Hypothalamus (tissue), 51 donors: ENCODE measurements at places on chromosomes 7 and 10.

DNA sequence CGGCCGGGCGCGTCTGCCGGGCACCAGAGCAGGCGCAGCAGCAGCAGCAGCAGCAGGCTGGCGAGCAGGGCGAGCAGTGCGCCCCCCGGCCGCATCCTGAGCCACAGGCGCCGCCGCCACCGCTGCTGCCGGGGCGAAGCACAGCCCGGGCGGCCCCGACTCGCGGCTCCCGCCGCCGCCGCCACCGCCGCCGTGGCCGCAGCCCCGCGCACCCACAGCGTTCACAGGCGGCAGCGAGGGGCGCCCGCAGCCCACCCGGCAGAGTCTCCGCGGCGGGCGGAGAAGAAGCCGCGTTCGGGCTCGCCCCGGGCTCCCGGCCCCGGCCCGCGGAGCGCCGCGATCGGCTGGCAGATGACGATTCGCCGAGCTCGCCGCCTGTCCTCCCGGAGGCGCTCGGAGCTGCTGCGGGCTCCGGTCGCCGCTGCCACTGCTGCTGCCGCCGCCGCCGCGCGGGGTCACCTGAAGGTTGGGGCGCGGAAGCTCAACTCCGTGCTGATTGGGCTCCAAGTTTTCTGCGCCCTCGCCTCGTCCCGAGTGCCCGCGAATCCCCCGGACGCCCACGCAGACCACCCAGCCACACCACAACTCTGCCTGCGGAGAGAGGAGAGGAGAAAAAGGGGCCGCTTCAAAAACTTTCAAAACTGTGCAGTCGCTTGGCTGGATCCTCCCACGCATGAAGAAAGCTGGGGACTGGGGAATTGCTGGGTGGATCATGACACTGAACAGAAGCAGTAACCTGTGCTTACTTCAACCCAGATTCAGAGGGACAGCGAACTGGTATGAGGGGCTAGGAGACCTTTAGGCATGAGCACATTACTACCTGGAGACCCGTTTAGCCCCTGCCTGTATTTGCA, at the start of gene ST8SIA6:
Gene ST8SIA6 (minus strand): TSS at position 435 of the 854 bp plus-strand sequence. CDS start 340 bp downstream, at position 95.
- no peak for DNase-seq

GRCh38 chr7:133853706-133854276, 273.3 kb upstream of the LRGUK start:
- DNase-seq, result no peak

DNA sequence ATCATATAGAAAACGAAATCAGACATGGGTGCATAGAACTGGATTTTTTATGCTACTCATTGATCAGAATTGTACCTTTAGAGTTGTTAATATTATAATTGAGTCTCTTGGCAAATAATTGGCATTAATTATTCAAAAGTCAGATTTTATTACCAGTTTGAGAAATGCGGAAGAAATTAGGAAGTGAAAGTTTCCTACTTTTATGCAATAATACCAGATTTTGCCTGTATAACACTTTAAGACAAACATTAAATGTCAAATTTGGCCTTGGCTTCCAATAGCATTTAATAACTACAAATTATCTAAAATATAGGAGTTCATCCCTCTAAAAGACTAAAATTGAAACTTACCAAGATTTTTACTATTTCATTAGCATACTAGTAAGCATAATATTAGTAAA, 6.8 kb upstream of the TFEC start:
- DNase-seq, result no peak

DNA sequence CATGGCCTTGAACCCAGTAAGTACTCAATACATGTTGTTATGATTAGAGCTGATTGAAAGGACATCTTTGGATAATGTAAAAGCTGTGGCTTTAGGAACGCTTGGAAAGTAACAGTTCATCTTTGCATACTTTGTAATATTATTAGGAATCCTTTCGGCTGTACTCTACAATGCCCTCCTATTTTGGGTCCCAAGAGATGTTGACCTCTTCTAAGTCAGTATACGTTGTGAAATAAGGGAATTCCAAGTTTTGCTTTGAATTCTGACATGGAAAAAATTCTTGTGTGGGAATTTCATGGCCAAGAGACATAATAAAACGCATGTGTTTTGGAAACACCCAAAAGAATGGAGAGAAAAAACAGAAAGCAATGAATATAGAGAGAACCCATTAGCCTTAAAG, 7.7 kb downstream of the AGR3 start:
- no peak for DNase-seq

DNA sequence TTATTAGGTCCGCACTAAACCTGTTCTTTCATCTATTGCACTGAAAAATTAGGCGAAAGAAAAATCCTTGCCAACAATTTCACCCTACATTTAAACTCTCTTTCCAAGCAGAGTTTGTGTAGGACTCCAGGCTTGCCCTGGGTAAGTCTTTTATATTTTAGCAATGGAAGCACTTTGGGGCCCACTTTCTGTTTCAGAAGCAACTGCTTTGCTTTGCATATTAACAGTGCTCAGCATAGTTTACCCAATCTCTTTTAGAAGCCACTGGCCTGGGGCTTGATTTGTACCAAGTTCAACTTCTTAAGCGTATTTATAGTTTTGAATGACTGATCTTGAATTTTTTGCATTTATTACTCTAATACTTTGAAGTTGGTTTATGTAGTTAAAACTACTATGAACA, 78.8 kb upstream of the MDFIC start:
- DNase-seq, result no peak

DNA sequence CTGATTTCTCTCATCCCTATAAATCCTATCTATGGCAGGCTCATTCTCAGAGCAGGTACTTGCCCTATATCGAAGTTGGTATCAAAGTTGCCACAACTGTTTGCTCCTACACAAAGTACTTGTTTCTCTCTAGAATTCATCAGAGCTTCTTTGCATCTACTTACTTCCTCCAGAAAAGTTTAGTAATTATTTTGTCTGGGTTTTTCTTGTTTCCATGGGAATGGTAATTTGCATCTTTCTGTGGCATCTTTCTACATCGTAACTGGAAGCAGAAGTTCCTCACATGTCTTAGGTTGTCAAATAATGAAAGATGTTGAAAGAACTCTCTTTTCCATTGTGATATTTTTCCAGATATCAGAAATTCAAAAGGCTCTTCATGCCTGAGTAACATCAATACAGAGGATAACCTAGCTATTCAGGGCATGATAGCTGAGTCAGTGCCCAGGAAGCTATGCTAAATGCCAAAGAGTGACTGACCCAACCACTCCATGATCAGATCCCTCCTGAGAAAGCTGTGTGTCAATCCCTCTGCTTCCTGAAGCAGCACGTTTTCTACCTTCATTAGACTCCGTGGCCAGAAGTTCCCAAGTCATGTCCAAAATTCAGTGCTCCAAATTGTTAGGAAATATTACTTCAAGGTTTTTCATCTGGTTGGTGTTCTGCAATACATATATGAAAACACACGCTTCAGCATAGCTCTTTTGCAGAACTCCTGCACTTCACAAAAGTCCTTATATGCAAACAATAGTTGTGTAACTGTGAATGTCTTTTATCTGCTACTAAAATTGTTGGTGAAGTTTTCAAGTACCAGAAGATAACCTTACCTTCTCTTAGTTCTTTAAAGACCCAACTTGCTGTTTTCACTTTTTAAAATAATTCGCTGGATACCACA, 216.5 kb downstream of the VTI1A start:
- no peak for DNase-seq

- no peak for DNase-seq
Observed at GRCh38 chr10:84159076-84159685, 14.4 kb upstream of the GPR15LG start.

DNA sequence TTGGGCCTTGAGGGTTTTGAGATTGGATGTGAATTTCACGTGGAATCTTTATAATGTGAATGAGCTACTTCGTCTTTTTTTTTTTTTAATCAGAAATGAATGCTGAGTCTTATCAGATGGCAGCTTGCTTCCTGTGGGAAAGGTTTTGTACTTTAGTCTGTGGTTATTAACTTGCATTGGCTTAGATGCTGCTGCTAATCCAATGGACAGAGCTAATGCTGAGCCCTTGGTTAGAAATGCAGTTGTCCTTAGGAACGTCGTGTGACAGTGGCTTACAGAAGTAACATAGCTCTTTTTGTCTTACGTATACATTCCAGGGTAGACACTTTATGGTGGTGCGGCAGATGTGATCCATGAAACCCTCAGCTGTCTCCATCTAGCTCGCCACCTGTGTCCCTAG, 32.8 kb downstream of the ADCY1 start:
- DNase-seq, result no peak

- DNase-seq, result no peak
Observed at GRCh38 chr7:94823947-94824346, 83.4 kb upstream of the PPP1R9A start.

DNA sequence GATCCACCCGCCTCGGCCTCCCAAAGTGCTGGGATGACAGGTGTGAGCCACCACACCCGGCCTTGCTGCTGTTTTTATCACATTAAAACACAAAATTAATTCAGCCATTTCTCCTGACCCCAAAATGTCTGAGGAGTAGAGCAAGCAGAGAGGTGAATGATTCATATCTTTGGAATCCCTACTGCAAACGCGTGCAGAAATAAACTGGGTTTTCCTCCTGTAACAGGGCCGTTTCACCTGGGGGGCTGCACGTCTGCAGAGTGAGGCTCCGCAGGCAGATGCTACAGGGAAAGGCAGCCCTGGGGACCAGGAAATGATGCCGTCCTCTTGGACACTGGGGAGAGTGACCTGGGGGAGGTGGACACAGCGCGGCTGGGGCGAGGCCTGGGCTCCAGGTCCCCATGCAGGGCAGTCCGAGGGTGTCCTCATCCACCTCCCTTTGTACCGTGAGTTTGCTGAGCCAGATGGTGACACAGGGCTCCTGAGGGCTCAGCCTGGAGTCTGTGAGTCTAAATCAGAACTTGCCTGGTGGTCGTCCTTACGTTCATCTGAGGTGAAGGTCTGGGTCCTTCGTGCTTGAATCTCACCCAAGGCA, 41.9 kb downstream of the PDGFA start:
- no peak for DNase-seq
